ENCODE measurements at places on chromosomes 16 and 17. TPM values are rescaled to one million over a fixed set of nuclear protein-coding genes. Genes with fewer than 3 reads are reported as not detected.
A peak's percentile ranks its signal among the peaks of the same experiment; 100 is the strongest.

DHRS7C gene
- total RNA-seq, result not detected

ENKD1 gene
- 23.0 TPM for total RNA-seq

DNA sequence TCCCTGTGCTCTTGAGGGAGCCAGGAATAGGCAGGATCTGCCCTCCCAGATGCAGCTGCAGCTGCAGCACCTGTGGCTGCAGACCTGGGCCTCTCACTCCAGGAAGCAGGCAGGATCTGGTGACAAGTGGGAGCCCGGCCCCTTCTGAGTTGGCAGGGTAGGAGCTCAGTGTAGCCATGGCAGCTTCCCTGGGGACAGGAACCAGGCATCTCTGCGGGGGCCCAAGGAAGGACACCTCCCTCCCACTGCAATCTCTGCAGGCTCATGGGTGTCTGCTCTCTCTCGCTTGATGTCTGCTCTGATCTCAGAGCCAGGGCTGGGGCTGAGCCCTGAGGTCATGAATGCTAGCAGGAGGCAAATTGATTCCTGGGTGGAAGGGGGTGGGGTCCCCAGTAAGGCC lies 592.5 kb upstream of the CA10 start:
- no peaks in the 10 kb centered on the region for H3K36me3 ChIP-seq
- H3K27ac ChIP-seq, result no peak overlapping the region
- H3K4me1 ChIP-seq, result no peaks in the 10 kb centered on the region
- no peak for DNase-seq
- no peak overlapping the region for H3K4me3 ChIP-seq

DNA sequence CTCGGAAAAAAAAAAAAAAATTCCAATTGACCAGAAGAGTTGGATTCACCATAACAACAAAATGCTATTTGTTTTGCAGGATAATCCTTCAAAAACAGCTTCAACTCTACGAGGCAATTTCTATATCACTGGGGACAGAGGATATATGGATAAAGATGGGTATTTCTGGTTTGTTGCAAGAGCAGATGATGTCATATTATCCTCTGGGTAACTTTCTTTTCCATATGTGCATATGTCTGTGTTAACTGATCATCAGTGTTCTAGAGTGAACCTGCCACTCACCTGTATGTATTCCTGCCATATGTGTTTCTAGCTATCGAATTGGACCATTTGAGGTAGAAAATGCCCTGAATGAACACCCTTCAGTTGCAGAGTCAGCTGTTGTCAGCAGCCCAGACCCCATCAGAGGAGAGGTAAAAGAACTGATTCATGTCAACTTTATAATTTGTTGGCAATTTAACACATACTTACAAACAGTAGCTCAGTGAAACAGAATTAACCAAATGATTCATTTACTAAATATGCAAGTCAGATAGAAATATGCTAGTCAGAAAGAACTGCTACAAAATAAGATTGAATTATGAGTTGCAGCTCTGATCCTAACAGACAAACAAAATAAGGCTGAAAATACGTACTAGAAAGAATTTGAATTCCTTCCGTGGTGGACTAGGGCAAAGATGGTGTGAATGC lies 14.2 kb downstream of the ERI2 start:
- no peaks in the 10 kb centered on the region for H3K27me3 ChIP-seq
- H3K4me1 ChIP-seq, result no peaks in the 10 kb centered on the region
- no peak for DNase-seq
- no peak overlapping the region for H3K4me3 ChIP-seq
- no peaks in the 10 kb centered on the region for H3K36me3 ChIP-seq
- no peak overlapping the region for H3K27ac ChIP-seq

- H3K27me3 ChIP-seq, result peaks cover 18% of the 10 kb centered on the region
- no peaks in the 10 kb centered on the region for H3K4me1 ChIP-seq
- DNase-seq, result no peak
- H3K4me3 ChIP-seq, result no peak overlapping the region
- H3K36me3 ChIP-seq, result no peaks in the 10 kb centered on the region
These were observed 1115.6 kb upstream of the GOT2 start for GRCh38 chr16:59849716-59850115.

- peaks cover 1% of the 10 kb centered on the region for H3K4me1 ChIP-seq
- no peak overlapping the region for H3K4me3 ChIP-seq
- H3K36me3 ChIP-seq, result no peaks in the 10 kb centered on the region
- DNase-seq, result no peak
- H3K27me3 ChIP-seq, result peaks cover 24% of the 10 kb centered on the region
These were observed 6.0 kb upstream of the ATP1B2 start for GRCh38 chr17:7644775-7645174.

DNA sequence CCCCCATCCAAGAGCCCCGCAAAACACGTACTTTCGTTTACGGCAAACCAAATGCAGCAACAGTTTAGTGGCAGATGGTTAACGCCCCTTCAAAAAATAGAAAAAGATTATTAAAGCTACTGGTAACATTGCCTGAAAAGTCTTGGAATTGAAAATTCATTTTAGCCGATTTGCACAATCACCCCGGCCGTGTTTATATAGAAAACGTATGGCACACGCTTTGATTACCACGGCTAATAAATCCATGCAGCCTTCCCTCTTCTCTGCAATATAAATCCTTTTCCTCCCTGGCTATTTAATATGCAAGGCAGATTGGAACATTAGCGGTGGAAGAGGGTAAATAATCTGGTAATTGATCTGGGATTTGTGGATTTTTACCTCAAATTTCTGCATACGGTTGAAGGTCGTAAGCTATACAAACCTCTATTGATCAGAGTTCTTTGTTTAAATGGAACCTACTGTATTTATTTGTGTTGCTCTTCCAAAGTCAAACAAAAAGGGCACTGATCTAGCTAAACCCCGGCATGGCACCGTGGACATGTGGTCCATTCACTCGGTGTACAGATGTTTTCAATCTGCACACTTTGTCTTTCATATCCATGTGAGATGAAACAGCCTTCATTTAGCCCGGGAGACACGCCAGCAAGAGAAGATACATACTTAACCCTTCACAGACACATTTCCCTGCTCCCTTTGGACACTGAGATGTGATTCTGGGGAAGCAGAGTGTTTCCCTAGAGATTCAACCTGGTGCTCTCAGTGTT lies 238.1 kb upstream of the MAF start:
- H3K4me3 ChIP-seq, result no peak overlapping the region
- H3K27ac ChIP-seq, result no peak overlapping the region
- H3K36me3 ChIP-seq, result no peaks in the 10 kb centered on the region
- H3K27me3 ChIP-seq, result no peaks in the 10 kb centered on the region
- no peaks in the 10 kb centered on the region for H3K4me1 ChIP-seq

DNA sequence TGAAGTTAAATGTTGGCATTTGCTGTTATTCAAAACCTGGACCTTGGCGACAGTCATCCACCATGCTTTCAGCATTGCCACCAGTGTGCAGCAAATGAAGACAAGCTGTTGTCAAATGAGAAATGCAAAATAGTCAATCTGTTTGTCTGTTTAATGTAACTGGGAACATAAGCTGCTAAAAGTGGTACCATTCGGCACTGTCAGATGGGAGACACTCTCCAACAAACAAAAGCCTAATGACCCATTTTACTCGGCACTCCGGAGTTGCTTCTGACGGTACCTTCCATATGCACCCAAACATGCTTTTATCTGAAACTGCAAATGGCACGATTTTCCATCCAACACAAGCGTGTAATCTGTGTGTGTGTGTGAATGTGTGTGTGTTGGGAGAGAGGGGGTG lies 297.8 kb downstream of the MAF start:
- no peak overlapping the region for H3K4me3 ChIP-seq

DNA sequence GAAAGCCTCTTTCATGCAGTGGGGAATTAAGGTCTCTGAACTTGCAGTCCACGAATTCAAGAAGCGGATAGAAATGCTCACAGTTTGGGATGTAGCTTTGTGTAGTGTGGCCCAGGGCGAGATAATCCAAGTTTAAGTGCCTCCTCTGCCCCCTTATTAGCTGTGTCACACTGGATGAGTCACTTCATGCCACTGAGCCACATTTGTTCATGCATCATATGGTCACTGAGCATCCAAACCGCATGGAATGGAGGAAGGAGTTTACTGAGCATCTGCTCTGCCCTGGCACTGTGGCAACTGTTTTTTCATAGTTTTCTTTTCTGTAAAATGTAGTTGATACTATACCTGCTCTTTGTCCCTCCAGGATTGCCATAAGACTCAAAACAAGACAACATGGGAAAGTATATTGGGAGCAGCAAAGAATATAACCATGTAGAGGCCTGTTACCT lies 15.1 kb upstream of the DHX8 start:
- H3K27ac ChIP-seq, result no peak overlapping the region
- H3K4me1 ChIP-seq, result peaks cover 22% of the 10 kb centered on the region
- H3K36me3 ChIP-seq, result no peaks in the 10 kb centered on the region
- no peaks in the 10 kb centered on the region for H3K27me3 ChIP-seq

DNA sequence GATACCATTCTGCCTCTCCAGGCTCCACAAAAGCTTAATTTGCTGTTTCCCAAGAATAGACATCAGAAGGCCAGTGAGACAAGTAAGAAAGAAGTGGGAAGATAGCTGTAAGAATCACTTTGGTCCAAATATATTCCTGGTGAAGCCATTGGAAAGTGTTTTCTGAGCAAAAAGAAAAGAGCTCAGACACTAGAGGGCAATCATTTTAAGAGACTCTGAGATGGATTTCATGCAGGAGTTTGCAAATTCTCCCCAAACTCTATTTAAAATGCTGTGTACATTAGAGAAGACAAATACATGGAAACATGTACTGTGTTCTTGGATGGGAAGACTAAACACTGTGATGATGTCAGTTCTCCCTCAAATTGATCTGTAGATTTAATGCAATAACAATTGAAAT lies 8.0 kb upstream of the SLC6A2 start:
- H3K27me3 ChIP-seq, result peaks cover 57% of the 10 kb centered on the region
- no peaks in the 10 kb centered on the region for H3K36me3 ChIP-seq
- no peaks in the 10 kb centered on the region for H3K4me1 ChIP-seq

- H3K4me1 ChIP-seq, result no peaks in the 10 kb centered on the region
- peak overlapping the region; percentile 26 for H3K4me3 ChIP-seq
- DNase-seq, result no peak
- H3K27ac ChIP-seq, result no peak overlapping the region
These were observed 4.6 kb downstream of the RPUSD1 start for GRCh38 chr16:783404-784161.

Data from Calu3 (cell line).